ENCODE measurements at places on chromosomes 7 and 10.

DNA sequence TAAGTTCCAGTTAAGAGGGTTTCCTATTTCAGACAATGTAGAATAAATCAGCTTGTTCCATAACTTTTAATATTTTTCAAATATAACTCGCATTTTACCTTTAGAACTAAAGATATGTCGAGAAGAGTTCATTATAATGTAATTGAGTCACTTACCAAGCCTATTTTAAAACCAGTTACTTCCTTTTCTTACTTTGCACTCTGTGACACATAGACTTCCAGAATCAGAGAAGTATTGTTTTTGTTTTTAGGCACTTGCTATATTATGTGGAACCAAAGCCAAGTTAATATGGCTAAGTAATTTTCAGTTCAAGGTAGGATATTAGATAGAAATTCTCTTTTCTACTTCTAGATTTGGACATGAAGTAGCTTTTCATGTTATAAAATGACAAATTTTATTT lies 182.7 kb upstream of the PRPS1L1 start:
- no peak for DNase-seq

- DNase-seq = no peak
Measured at GRCh38 chr10:112446055-112446854, 459 bp downstream of the ZDHHC6 start.

- no peak for DNase-seq
Measured at GRCh38 chr7:139763330-139763729, 14.5 kb downstream of the HIPK2 start.

DNA sequence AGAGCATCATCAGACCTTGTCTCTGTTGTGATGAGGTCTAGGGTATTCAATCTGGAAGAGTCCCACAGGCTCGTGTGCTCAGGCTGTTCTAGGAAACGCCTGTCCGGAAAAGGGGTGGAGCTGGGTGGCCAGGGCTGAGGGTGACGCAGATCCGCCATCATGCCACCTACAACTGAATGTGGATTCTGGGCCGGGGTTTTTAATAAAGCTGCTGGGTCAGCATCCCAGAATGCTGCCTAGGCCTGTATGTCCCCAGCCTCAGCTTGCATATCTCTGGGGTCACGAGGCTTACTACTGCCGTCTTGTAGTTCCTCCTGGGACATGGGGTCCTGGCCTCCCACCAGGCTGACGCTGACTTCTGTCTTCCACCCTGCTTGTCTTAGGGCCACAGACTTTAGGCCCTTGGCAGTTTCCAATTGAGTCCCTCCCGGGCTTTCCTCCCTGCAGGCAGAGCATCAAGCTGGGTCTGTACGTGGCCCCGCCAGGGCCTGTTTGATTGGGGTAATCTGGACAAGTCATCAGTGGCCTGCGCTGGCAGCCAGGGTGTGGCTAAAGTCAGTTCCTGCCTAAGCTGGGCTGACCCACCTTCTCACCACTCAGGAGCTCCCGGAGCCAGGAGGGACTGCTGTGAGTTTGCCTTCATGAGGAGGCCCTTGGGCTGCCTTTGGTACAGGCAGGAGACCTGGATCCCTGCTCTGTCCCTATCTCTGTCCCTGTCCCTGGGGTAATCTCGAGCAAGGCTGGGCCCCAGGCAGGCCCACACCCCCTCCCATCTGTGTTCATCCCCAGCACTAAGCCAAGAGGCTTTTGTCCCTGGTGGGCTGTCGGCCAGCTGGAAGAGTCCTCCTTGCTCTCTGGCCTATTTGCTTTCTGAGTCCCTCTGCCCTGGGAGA lies 79.9 kb downstream of the ZMIZ1 start:
- DNase-seq = no peak

DNA sequence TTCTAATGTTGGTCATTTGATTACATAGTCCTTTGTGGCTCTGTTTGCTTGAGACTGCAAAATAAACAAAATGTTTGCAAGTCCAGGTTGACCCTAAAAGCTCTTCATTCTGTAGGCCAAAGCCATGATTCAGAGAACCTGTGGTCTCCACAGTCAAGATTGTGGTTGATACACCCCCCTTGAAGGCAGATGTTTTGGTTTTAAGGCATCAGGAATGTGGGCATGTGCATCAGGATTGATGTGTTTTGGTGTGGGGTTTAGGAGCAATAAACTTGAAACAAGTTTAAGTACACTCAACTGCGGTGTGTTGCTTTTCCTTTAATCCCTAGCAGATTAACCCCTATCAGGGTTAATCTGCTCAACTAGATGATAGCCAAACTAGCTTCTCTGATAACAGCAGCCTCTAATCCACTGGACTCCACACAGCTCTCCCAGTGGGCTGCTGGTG lies 379.1 kb upstream of the GALNT17 start:
- DNase-seq = no peak

DNA sequence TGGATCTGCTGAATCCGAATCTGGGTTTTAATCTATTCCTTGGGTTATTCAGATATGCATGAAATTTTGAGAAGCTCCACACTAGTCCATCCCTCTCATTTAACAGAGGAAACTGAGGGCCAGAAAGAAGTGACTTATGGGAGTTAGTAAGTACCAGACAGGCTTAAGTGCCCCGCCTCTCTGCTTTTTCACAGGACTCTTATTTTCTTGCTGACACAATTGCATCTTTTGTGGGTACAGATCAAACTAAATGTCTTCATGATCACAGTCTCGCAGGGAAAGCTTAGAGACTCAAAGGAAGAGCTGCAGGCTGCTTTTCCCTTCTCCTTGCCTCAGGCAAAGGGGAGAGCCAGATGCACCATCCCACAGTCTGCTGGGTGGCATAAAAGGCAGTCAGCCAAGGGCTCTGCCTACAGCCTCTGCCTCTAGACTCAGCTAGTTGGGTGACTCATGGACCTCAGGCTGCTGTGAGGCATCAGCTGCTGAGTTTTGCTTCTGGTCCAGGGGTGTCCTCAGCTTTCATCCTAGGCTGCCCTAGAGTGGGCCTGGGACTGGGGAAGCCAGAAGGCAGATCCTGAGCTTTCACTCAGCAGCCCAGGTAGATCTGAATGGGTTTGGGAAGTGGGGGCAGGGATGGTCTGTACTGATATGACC lies 11.6 kb downstream of the GOLGA7B start:
- no peak for DNase-seq
